ENCODE measurements at places on chromosomes 2 and 18.

DNA sequence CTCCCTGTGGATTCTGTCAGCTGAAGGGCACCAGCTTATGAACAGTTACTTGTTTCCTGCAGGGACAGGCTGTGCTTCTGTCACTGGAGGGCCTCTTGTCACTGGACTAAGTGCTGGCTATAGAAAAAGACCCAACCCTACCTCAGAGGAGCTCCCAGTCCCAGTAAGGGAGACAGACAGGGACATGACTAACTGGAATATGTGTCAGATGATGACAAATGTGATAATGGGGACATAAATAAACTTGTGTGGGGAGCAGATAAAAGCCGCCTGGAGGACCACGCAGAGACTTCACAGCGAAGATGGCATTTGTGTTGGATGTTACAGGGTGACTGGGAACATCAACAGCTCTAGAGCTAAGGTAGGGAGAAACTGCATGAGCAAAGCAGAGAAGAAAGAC lies 95.0 kb downstream of the MAPRE2 start:
- DNase-seq: no peak

DNA sequence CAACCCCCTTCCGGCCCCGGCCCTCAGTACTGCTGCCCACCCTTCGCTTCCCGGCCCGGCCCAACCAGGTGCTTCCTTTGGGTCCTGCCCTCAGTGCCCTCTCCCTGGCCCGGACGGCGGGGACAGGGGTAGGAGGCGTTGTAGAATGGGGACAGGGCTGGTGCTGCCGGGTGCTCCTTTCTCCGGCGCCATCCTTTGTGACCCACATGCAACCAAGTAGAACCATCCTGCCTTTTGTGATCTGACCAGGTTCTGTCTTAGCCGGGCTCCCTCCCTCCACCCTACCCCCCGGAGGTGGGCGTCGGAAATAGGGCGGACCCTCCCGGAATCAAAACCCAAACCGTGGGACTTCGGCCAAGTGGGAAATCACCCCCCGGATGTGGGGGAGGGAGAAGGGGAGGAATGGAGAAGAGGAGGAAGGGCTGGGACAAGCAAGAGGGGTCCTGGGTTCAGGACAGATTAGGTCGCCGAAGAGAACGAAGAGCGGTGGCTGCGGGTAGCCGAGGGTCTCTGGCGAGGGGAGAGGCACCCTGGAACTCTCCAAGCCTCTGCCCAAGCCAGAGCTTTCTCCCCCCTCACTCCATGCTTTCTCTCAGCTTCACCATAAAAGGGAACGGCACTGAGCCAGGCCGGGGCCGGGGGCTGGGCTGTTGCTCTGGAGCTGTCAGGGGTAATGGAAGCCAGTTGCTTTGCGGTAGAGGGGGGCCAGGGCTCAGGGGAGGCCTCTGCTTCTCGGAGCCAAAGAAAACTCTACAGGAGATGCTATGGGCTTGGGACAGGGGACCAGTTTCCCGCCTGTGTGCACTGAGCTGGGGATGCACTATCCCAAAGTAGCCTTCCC lies 756 bp upstream of the OST4 start:
- DNase-seq: no peak

DNA sequence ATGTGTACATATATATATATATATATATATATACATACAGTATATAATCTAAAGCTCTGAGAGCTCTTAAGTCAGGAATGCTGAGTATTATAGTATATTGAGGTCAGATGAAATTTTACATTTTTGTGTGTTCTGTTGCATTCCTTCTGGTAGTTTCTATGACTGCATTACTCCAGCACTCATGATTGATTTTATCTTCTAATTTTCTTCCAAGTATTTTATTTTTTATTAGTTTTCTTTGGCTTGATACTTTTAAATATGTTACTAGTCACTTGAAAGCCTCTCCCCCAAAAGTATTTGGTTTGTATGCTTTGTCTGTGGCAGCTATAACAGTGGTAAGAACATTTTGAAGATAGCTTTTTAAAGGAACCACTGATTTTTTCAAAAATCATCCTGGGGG lies 25.0 kb downstream of the METTL21A start:
- no peak for DNase-seq

DNA sequence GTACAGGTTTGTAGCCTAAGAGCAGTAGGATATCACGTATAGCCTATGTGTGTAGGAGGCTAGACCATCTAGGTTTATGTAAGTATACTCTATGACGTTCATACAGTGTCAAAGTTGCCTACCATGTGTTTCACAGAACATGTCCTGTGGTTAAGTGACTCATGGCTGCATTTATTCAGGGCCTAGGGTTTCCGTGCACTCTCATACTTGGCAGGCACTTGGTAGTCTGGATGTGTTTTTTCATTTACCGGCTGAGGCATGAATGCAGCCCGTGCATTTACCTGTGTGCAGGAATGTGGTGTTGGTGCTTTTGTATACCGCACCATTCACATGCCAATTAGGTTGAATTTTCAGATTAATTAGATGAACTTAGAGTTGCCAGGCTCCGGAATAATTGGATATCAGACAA lies 43.4 kb downstream of the MYL12B start:
- DNase-seq: no peak

DNA sequence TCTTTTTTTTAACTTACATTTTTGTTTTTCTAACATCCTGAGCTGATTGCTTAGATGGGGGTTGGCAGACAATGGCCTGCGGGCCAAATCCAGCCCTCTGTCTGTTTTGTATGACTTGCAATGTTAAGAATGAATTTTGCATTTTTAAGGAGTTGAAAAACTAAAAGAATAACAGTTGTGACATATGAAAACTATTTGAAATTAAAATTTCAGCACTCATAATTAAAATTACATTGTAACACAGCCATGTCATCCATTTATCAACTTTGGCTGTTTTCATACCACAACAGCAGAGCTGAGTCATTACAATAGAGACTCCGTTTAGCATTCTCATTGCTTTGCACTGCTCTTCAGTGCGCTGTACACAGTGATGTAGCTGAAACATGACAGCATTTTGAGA lies 94.1 kb upstream of the MC4R start:
- DNase-seq: no peak

GRCh38 chr18:54187372-54187771 lies 37.1 kb downstream of the MBD2 start:
- DNase-seq: no peak

GRCh38 chr2:75146606-75147332 lies 52.6 kb downstream of the TACR1 start:
- DNase-seq: no peak

DNA sequence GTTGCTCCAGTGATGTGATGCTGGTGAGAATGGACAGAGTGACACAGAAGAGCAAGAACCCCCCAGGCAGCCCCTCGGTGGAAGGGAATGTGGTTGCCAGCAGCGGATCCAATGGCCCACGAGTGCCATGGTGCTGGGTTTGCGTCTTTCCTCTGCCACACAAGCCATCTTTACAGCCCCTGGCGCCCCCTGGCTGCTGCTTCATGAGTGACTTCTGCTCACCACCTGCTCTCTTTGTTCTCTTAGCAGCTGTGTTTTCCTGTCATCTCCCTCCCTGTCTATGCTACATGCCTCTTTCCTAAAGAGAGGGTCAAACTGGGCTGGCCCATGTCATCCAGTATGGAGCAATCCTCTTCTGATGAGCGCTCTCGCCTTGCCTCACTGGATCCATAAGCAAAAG lies 300.0 kb upstream of the SMIM21 start:
- no peak for DNase-seq

DNA sequence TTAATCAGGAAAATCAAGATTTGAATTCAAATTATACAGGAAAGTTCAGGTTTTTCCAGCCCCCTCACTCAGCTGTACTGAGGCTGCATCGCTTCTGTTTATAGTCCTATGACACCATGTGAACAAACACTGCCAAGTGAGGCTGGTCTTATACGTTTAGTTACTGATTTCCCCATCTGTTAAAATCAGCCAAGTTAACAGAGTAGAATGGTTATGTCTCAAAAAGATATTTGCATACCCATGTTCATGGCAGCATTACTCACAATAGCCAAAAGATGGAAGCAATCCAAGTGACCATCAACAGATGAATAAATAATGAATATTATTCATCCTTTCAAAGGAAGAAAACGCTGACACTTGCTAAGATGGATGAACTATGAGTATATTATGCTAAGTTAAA lies 43.8 kb downstream of the REEP1 start:
- no peak for DNase-seq

- no peak for DNase-seq
Observed at GRCh38 chr2:57941816-57942215, 104.8 kb upstream of the VRK2 start.

DNA sequence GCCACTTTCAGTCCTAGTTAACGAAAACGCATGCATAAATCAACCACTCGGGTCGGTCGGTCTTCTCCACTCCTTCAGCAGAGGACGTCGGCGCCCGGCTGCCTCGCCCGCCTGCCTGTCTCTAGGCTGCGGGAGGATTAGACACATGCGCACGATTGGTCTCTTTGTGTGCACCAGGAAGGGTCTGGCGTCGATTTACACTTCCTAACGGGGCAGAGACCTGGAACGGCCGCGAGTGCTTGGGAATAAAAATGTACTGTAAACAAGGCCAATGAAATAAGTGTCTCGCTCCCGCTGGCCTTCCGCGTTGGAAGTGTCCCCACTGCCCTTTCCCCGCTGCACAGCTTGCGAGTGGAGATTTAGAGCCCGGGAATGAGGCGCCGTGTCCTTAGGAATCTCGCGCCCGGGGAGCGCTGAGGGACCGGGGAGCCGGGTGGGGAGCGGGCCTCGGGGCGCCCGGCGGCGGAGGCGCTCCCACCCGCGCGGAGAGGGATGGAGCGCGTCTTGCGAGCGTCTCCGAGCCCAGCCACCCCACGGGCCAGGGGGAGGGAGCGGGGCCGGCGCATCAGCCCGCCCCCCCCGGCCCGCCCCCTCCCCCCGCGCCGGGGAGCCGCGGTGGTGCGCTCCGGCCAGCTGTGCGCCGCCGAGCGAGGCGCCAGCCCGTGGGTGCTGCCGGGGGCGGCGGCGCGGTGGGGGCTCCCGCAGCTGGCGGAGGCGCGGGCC lies at the start of gene DOK6:
Gene DOK6, plus strand, starts transcription at position 636 of the 723 bp plus-strand sequence.
- DNase-seq: no peak

GRCh38 chr2:170249761-170250160 lies 71.8 kb downstream of the MYO3B start:
- DNase-seq: no peak

DNA sequence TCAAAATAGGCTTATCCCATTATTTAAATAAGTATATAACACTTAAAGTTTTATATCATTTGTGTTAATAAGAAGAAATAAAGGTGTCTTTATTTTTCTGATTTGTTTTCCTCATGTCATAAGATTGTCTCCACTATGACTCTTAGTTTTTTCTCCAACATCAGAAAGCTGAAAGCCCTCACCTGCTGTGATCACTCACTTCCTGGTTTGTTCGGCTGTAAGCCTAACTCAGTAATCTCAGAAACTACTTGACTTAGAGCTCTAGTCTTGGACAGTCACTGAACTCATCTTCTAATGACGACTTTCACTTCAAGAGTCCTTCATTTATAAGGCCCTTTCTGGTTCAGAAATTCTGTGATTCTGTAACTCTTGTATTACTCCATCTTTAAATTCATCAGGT lies 311.0 kb downstream of the ZEB2 start:
- no peak for DNase-seq

DNA sequence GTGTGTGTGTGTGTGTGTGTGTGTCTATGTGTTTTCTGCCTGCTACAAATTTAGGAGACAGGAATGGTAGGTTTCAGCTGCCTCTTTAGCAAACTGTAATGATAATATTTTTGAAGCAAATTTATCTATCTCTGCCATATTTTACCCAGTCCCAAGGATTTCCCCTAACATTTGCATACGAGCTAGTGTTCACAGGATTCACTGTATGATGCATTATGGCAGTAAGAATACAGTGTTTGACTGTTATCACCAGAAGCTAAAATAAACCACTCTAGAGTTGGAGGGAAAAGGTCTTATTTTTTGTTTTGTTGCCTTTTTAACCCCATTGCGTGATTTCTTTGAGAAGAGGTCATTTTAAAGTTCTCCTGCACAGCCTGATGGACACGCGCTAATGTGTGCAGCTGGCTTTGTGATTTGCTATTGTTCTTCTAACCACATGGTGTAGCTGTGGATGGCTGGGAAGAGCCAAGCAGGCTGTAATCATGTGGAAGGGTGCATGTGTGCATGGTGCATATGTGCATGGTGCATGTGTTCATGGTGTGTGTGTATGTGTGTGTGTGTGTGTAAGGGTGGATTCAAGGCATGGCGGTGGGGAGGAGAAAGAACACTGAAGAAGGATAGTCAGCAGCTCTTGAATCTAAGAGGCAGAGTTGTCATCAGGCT lies 62.4 kb downstream of the PLB1 start:
- DNase-seq: no peak

GRCh38 chr18:26483633-26484032 lies 64.7 kb downstream of the KCTD1 start:
- no peak for DNase-seq

DNA sequence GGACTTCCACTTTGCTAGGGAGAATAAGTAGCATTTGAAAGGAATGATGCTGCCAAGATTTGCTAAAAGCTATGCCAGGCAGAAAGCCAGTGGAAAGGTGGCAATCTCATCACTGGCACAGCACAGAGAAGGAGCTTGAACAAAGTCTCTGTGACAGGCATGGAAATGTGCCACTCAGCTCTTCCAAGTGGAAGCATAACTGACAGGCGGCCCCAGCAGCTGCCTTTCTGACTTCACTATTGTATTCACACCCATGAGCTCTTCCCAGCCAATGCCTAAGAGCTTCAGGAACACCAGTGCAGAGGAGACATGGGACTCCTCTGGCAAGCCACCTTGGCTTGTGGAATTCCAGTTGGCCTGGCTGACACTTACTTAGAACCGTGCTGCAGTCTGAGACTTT lies 134.6 kb upstream of the REG3G start:
- no peak for DNase-seq

GRCh38 chr18:25284861-25285550 lies 67.0 kb downstream of the ZNF521 start:
- DNase-seq: no peak

GRCh38 chr2:233447506-233448219 lies 93.4 kb downstream of the DGKD start:
- no peak for DNase-seq

GRCh38 chr2:55116966-55117365 lies 66.7 kb upstream of the RTN4 start:
- DNase-seq: no peak

GRCh38 chr2:55048508-55049042 lies 1.7 kb downstream of the RTN4 start:
- DNase-seq: no peak

GRCh38 chr2:95300450-95300849 lies 3.3 kb downstream of the KCNIP3 start:
- DNase-seq: no peak

Data from activated gamma-delta T cell (primary cell).